ENCODE measurements at places on chromosomes 5 and 9.

DNA sequence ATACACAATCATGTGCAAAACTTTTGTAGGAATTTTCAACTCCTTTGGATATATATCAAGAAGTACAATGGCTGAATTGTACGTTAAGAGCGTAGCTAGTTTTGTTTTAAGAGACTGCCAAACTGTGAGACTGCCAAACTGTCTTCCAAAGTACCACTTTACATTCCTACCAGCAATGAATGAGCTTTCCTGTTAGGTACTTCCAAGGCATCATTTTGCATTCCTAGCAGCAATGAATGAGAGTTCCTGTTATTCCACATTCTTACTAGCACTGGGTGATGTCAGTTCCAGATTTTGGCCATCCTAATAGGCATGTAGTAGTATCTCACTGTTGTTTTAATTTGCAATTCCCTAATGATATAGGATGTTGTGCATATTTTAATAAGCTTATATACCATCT, 219.3 kb downstream of the KCNN2 start:
- DNase-seq = no peak

DNA sequence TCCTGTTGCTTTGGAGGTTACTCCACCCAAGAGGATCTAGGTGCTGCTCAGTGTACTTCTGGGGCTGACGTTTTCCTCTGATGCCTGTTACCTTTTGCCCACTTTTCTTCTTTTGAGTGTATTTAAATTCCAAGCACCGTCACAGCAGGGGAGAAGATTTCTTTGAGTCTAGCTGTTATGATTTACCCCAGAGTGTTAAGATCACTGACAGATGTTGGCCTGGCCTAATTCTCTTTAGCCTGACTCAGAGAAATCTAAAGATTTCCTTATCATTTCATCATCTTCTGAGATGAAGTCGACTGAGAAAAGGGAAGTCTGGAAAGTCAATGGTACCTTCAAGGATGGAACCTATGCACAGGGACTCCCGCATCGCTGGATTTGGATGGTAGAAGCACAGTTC, 191.5 kb downstream of the FBXL7 start:
- DNase-seq = no peak

DNA sequence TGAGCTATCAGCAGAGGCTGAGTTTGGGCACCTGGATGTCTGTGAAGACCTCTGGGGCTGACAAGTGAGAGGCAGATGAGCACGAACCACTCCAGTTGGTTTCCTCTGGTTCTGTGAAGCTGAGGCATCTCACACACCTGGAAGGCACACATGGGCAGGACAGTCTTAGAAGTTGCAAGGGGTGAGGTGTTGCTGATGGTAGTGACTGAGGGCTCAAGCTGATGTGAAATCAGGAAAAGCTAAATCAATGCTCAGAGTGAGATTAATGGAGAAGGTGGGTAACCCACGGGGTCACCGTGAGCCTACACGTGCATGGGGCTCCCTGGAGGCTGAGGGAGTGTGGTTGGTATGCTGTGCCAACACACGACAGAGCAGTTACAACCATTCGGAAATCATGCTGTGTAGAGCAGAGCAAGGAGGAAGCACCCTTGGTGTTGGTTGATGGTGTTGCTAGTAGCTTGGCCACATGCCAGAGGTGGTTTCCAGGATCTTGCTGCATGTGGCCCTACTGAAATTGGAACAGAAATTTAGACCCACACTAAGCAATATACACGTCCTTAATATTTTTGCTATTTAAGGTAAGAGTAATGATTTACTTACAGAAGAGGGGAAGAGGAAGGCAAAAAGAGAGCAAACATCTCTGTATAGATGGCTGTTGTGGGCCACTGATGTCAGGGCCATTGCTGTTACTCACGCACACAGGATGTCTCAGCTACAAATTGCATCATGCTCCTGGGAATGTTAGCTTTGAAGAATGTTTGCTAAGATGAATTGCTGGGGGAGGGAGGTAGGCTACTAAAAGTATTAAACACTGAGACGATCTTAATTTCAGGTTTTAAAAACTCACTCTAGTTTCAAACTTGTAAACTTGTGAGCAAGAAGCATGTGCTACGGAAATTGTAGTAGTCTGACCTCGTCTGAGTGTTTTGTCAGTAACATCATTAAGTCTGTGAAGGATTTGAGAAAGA, 170.5 kb downstream of the ARHGEF28 start:
- no peak for DNase-seq

DNA sequence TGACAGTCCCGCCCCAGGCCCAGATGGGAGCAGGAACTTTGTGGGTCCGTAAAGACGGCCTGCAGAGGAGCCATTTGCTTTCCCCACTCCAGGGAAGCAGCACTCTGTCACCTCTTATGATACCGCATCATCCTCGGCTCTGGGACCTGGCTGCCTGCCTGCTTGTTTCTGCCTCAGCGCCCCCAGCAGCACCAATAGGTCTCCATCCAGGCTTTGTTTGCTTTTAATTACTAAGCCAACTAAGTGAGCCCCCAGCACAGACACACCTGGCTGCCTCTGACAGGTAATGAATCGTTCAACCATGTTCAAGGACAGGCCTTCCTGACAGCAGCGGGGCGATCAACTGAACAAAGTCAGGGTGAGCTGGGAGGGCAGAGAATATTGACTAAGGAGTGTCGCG, 141.4 kb downstream of the C5orf15 start:
- peak; percentile 74 for DNase-seq

DNA sequence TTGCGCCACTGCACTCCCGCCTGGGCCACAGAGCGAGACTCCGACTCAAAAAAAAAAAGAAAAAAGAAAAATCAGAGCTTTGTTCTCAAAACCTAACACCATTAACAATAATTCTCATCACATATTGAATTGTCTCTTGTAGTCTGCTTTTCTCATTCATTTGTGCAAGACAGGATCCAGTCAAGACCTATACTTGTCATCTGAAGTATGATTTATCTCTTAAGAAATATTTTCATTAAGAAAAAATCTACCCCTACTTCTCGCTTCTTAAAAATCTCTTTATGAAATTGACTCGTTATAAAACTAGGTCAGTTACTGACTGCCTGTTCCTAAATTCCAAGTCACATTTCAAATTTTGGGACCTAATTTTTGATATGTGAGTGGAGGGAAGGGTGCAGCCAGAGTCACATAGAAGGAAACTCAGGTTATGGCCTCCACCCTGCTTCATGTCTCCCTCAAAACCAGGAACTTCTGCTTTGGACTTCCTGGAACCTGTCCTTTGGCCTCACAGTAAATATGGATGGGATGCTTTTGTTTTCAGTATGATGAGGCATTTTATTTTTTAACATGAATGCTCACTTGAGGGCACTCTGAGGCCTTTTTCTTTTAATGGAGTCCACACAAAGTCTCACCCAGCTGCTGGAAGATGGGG, 18.9 kb downstream of the ZNF169 start:
- DNase-seq = no peak

DNA sequence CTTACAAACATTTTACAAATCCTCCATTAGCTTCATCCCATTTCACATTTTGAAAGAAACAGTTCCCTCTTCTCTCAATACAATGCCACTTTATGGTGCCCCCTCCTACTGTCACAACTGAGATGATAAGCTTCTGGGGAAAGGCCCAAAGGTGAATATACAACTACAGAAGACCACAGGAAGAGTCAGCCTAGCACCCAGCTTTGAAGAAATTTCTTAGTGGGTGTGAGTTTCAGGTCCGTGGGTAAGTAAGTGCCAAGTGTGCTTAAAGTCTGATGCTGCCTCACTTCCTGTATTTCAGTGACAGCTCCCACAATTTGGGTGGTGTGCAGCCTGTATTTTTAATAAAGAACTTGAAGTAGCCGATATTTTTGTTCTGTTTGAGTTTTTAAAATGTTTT, 68.1 kb downstream of the ARHGEF28 start:
- no peak for DNase-seq

DNA sequence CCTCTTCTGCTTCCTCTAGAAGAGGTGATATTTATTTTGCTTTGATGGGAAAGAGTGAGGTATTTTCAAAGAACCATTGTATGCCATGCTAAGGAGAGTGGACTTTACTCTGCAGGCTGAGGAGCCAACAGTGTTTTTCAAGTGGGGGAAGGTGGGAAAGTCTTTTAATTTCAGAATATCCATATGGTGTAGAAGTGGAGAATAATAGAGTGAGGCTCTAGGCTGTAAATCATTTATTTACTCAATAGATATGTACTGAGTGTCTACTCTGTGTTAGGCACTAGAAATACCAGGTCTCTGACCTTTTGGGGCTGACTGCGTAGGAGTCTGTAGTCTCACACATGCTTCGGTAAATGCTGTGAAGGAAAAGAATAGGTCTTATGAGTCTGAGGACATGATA, 30.7 kb upstream of the TENT2 start:
- no peak for DNase-seq

Measured in NCI-H1694 (cell line).